Spinal cord (tissue), 10 donors: ENCODE measurements at places on chromosomes 12 and 14. TPM values are rescaled to one million over a fixed set of nuclear protein-coding genes. Genes with fewer than 3 reads are reported as not detected.

KLRG1 gene
- total RNA-seq: 9.4 TPM

LRFN5 gene
- 72.4 TPM for total RNA-seq

PPFIA2 gene
- total RNA-seq: 24.5 TPM

NOS1 gene
- 1.2 TPM for total RNA-seq

CLEC9A gene
- 0.28 TPM for total RNA-seq
